A549 (cell line): ENCODE measurements at places on chromosomes 12 and 14.

DNA sequence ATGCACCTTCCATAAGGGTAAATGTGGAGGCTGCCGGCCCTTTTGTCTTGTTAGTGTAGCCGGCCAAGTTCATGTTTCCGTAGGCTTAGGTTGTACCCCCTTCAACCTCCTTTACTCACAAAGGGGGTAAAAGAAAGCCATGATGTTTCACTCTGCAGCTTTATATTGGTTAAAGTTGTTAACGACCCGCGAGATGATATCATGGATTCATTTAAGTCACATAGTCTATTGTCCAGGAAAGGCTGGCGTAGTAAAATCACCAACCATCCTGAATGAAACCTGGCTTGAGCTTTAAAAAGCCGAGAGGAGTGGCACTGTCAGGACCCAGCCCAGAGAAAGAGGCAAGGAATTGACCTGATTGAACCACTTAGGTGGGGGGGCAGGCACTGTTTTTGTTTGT lies 1.3 kb downstream of the UNG start:
- no peak for DNase-seq

DNA sequence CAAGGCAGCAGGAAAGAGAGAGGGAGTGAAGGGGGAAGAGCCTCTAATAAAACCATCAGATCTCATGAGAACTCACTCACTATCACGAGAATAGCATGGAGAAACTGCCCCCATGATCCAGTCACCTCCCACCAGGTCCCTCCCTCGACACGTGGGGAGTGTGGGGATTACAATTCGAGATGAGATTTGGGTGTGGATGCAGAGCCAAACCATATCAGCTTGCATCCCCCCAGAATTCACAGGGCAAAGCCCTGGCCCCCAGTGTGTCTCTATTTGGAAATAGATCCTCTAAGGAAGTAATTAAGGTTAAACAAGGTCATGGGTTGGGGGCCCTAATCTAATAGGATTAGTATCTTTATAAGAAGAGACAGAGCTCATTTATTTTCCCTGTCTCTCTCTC lies 56.1 kb upstream of the TCL1A start:
- DNase-seq, result no peak

DNA sequence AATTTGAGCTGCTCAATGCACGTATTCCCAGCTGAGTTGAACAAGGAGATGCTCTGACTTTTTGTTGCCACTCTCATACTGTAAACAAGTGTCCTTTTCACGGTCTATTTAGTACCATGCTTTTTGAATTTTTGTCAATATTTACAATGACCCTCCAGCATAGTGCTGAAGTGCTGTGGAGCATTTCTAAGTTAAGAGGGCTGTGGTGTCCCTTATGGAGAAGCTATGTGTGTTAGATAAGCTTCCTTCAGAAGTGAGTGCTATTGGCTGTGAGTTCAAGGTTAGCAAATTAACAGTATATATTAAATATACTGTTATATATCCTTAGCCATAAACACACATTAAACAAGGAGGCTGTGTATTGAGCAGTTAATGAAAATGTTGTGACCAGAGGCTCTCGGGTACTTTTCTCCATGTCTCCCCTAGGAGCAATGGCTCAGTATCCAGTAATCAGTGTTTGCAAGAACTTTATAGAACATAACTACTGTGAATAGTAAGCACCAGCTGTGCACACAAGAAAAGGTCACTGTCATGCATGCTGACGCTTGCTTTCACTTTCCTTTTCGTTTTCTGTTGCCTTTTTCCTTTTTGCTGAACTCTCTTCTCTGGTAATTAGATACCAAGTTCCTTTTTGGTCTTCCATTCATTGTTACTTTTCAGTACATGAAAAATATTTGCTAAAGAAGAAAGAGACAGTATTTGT lies 187.2 kb upstream of the NEDD1 start:
- DNase-seq, result no peak

GRCh38 chr12:24820872-24821271 lies 128.0 kb downstream of the BCAT1 start:
- no peak for DNase-seq
